ENCODE measurements at places on chromosomes 6 and 20.

DNA sequence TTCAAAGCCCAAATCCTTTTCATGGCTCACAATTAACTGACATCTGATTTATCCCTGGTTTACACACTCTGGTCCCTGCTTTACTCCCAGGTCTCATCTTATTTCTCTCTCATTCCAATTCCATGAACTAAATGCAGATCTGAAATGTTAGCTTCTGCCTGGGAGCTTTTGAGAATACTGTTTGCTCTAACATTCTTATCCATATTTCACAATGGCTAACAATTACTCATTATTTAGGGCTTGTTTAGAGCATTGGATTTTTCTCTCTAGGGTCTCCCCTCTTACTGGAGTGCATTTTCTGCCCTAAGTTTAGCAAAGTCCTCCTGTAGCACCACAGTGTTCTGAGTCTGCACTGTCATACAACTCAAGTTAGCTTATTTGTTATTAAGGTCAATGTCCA lies 121.5 kb upstream of the HCRTR2 start:
- DNase-seq = no peak

DNA sequence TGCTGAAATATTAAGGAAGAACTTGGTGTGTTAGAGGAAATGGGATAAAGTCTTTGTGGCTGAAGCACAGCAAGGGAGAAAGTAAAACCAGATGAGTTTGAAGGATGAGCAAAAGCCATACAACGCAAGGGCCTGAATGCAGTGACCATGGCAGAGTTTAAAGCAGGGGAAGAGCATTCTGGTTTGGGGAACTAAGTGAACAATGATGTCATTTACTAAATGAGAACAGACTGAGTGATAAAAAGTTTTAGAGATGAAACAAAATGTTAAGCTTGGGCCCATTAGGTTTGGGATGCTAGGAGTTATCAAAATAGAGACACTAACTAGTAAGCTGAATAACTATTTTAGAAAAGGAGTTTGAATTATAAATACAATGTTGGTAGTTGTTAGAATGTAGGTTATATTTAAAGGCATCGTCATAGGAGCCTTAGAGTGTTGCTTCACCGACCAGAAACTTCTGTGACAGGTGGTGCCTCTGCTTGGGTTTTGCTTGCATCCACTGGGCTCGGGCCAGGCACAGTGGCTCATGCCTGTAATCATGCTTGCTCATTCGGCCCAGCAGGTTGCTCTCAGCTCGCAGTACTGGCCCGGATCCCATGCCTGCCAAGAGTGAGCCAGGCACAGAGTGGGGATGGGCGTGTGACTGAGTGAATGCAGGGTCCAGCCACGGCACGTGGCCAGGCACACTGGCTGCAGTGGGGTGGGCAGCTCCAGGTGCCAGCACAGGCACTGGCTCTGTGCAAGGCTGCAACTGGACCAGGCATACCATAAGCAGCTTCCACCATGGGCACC lies 37.4 kb upstream of the OPRM1 start:
- DNase-seq = no peak

- no peak for DNase-seq
These were observed 2.1 kb downstream of the CTSZ start for GRCh38 chr20:59004763-59005522.

DNA sequence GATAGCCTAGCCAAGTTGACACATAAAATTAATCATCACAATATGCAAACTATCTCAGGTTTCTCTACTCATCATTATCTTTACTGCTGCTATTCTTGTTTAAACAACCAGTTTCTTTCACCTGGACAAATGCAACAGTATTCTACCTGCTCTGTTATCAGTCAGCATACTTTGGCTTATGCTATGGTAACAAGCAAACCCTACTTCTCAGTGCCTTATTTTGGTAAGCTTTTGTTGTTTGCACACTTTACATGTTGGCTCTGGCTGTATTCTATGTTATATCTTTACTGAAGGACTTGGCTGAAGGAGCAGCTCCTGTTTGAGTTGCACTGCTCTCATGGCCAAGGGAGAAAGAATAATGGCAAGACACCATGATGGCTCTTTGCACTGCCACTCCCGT lies 463.1 kb downstream of the EPM2A start:
- no peak for DNase-seq

GRCh38 chr6:79269877-79270276 lies 35.4 kb upstream of the HMGN3 start:
- no peak for DNase-seq

- no peak for DNase-seq
These were observed 155.0 kb downstream of the GRM1 start for GRCh38 chr6:146183831-146184230.

DNA sequence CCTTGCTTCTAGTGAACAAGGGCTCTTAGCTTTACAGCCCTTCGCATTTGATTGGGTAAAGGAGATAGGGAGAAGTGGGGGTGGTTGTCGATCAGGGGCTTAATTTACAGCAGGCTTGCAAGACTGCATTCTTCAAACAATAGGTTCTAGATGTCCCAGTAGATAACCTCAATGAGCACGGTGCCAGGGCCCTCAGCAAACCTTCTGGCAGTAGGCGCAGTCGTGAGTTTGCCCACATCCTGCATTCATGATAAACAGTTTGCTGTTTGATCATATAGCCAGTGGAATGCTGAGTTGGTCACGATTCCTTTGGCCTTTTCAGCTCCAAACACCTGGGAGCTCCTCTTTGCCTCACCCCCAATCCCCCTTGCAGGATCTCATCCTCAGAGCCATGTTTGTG lies 27.5 kb downstream of the SUN5 start:
- no peak for DNase-seq

DNA sequence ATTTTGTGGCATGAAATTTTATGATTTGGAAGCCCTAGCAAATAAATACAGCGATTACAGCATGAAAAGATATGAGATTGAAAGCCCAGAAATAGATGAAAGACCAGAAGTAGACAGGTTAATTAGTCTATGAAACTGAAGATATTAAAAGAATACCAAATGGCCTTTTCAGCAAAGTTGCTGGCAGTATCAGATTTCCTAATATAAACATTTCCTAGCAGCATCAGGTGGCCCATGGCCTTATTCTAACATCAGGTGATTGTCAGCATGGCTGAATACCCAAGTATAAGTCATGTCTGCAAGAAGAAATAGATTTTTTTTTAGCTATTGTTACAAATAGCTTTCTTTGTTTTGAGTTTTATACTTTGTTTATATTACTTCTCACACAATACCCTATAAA lies 93.2 kb downstream of the CLVS2 start:
- DNase-seq = no peak

Measured in SW 1271 (cell line).